ENCODE measurements at places on chromosomes 1 and 21.

DNA sequence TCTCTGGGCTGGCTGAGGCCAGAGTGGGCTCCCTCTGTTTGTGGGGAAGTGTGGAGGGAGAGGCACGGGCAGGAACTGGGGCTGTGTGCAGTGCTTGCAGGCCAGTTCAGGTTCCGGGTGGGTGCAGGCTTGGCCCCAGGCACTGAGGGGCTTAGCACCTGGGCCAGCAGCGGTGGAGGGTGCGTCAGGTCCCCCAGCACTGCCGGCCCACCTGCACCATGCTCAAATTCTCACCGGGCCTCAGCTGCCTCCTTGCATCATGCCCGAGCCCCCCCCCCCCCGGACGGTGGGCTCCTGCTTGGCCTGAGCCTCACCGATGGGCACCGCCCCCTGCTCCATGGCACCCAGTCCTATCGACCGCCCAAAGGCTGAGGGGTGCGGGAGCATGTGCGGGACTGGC lies 26.3 kb upstream of the FCGR2A start:
- DNase-seq, result no peak

- DNase-seq, result no peak
These were observed 24.8 kb upstream of the NTPCR start for GRCh38 chr1:232925421-232926220.

DNA sequence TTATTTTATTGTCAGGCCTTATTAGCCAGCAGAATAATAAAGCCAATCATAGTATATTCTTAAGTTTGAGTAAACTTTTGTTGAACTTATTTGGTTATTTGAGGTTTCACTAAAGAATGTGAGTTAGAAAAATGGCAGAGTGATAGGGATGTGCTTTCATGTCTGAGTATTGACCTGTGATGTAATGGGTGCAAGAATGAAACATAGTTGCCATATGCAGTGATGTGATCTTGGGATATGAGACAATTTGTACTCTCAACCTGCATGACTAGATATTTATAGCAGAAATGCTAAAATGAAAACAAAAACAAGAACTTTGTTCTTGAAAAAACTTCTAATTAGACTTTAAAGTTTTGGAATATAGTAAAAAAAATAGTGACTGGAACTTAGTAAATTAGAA lies 97.9 kb downstream of the DISP1 start:
- DNase-seq, result no peak

DNA sequence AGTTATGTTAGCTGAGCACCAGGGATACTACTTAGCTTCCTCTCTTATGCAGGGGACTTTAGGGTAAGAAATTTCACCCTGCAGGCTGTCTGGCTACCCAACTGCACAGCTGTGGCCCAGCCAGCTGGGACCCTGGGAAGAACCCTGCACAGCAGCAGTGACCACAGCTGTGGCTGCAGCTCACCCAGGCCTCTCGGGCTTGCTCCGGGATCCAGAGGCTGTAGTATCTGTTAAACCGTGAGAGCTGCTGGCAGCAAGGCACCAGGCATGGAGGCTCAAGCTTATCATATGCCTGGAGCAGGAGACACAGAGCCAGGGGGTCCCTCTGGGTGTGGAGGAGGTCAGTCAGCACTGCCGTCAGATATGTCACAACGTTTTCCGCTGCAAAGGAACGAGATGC lies 40.3 kb downstream of the URB1 start:
- DNase-seq, result no peak

DNA sequence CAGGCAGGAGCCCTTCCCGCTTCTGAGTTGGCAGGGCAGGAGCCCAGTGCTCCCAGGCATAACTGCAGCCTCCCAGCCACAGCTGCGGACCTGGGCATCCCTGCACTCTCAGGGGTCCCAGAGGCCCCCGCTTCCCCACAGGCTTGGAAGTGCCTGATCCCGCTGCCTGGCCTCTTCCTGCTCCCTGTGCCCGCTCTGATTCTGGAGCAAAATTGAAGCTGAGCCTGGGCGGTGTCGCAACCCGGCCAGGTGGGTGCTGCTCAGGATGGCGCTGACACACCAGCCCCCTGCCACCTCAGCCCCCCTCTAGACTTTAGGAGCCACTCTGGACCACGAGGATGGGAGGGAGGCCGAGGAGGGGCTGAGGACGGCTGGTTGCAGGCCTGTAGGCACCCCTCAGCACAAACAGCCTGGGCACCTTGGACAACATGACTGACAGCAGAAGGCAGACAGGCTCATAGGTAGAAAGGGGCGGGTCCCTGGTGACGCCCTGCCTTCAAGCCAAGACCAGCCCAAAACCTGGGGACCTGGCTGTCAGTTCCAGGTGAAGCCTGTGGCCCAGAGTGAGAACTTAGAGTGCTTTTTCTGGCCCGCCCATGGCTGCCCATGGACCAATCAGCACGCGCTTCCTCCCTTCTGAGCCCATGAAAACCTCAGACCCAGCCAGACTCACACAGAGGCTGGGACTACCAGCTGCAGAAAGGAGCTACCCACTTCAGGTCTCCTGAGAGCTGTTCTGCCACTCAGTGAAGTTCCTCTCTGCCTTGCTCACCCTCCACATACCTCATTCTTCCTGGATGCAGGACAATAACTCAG lies 7.2 kb downstream of the HLCS start:
- DNase-seq, result no peak

DNA sequence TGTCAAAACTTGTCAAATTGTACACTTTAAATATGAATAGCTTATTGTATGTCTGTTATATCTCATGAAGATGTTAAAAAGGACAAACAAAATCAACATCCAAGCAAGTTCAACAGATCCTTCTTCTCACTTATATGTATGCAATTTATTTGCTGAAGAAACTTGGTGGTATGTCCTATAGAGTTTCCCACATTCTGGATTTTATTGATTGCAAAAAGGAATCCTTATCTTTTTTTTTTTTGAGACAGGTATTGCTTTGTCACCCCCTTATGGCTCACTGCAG lies 5.6 kb upstream of the RABGAP1L start:
- DNase-seq, result no peak

DNA sequence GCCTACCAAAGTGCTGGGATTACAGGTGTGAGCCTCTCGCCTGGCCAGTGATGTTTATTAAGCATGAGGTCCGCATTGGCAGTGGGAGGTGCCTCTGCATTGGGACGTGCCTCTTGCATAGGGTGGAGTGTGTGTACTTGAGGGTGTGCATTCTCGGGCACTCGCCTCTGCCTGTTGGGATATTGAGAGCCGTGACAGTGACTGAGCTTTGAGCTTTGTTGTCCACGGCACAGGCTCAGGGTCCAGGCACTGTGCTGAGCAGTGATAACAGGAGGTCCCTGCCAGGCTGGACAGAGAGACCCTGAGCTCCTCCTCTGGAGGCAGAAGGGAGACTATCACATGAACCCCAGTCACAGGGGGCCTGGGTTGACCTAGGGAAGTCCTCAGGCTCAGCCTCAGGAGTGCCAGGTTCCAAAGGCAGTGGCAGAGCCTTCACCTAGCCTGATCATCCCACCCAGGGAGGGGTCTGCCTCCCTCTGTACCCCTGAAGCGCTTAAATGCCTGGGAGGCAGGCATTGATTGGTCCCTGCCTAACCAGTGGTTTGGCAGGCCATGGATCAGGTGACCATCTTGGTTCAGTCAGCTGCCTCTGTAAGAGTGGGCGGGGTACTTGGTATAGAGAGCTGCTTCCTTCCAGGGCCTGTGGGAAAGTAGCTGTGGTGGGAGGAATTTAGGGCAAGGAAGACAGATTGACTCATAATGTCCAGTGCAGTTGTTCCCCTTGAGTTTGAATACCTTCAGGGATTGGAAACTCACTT lies 213.8 kb upstream of the TMEM51 start:
- DNase-seq, result no peak

Measured in stimulated activated CD4-positive, alpha-beta T cell treated with anti-CD3 and anti-CD28 coated beads, Interleukin-1b, Interleukin-23, amount 100 ng/mL, for 48 hours (primary cell).